ENCODE measurements at places on chromosomes 2 and 18.

DNA sequence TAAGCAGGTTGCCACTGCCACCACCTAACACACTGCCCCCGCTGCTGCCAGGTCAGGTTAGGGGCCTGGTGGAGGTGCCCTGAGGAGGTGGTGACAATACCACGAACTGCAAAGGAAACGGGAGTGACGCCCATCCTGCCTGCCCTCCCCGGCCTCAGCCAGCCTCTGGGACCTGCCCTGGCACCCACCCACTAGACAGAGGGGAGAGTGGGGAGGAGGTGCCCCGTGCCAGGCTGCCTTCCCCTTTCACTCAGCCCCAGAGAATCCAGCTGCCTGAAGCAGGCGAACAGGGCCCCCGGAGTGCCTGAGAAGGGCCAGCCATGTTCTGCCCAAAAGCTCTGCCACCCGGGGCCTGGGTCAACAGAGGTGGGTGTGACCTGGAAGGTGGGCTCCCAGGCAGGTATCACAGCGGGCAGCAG is 44.5 kb upstream of the FOSL2 start:
- no peak for DNase-seq

GRCh38 chr18:4074647-4075046 is 380.5 kb downstream of the DLGAP1 start:
- DNase-seq: no peak

- DNase-seq: no peak
Observed at GRCh38 chr18:44841221-44841620, 160.5 kb downstream of the SETBP1 start.

- DNase-seq: no peak
Observed at GRCh38 chr2:226327830-226328229, 471.8 kb downstream of the IRS1 start.

- DNase-seq: no peak
Observed at GRCh38 chr2:230961091-230961491, 34.8 kb upstream of the SPATA3 start.

DNA sequence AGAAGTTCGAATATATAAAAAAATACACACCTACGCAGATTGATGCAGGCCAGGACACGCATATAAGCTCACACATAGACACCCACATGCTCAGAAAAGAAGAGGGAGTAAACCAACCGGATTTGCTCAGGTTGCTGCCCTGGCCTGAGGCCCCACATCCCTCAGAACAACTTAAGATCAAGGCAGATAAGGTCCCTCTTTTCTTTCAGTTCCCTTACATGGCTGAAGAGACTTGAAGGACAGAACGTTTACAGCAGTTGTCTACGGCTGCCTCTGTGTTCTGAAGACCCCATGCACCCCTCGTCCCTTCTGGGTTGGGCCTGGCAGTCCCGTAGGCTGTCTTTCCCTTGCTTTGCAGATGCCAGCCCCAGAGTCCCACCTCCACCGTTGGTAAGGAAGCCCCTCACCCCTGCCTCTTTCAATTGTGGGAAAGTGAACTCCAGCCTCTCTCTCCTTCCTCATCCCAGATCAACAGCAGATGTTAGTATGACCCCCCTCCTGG is 4.3 kb upstream of the NAGK start:
- no peak for DNase-seq

DNA sequence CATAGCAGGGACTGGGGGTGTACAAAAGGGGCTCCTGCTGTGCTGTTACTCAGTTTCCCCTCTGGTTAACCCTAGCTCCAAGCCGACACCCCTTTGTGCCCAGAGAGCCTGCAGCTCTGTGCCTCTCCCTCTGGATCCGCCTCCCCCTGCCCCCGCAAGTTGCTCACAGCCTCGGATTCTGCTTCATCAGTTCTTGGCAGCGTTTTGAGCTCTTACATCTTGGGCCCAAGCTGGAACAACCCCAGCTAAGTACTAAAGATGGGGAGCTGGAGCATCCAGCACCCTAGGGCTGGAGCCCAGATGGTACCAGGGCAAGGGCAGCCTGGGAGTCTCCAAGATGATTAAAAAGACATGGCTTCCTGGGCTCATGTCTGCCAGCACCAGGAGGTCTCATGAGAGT is 40.7 kb downstream of the POMC start:
- DNase-seq: no peak

DNA sequence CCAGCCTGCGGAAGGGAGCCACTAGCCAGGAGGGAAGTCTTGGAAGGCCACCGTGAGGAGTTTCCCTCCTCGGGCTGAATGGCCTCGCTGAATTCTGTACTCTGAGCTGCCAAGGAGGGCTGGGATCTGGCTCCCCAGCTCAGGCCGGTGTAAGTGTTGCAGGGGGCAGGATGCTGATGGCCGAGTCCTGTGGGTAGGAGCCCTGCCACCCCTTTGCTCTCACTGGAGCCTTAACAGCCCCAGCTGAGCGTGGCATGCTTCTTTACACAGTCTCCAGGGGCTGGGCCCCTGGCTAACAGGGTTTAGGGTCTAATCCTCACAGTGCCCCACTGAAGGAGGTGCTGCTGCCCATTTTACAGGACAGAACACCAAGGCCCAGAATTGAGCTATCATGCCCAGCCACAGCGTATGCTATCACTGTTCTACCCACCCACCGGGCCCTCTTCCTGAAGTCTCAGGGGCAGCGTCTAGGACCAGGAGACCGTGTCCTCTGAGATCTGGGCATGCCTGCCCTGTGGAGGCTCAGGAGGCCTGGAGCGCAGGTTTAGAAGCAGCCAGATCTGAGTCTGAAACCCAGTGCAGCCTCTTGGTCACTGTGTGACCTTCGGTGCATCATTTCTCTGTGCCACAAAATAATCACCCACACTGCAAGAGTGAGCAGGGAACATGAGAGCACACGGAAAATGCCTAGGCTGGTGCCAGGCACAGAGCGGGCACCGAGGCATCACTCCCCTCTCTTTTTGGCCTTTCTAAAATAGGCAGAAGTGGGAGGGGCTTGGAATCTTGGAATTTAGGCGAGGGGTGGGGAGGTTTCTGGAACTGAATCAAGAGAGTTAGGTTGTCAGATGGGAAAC is 42.9 kb downstream of the TMEM37 start:
- no peak for DNase-seq

DNA sequence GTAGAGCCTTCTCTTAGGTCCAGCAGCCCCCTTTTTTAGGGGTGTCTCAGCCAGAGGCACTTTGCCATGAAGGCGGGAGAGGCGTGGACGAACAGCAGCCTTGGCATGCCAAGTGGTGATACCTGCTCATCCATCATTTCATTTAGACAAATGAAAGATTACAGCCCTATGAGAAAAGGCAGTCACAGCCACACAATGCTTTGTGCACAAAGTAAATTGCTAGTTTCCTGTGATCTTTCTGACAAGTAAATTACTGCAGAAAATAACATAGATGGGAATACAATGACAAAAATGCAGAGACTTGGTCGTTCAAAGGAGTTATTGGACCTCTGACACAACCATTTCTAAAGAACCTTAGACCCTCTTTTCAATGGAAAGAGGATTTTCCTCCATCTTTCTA is 94.9 kb downstream of the RND3 start:
- DNase-seq: no peak

GRCh38 chr2:209499069-209499468 is 75.2 kb downstream of the MAP2 start:
- DNase-seq: no peak

- DNase-seq: no peak
Observed at GRCh38 chr2:3180082-3180908, 197.3 kb downstream of the EIPR1 start.

- DNase-seq: no peak
Observed at GRCh38 chr18:12295389-12296086, 12.5 kb upstream of the TUBB6 start.

- DNase-seq: no peak
Observed at GRCh38 chr2:4101936-4102335, 398.6 kb downstream of the DCDC2C start.

GRCh38 chr18:50981381-50981780 is 13.5 kb downstream of the ELAC1 start:
- DNase-seq: no peak

- DNase-seq: no peak
Observed at GRCh38 chr2:36615222-36615621, 17.3 kb upstream of the FEZ2 start.

DNA sequence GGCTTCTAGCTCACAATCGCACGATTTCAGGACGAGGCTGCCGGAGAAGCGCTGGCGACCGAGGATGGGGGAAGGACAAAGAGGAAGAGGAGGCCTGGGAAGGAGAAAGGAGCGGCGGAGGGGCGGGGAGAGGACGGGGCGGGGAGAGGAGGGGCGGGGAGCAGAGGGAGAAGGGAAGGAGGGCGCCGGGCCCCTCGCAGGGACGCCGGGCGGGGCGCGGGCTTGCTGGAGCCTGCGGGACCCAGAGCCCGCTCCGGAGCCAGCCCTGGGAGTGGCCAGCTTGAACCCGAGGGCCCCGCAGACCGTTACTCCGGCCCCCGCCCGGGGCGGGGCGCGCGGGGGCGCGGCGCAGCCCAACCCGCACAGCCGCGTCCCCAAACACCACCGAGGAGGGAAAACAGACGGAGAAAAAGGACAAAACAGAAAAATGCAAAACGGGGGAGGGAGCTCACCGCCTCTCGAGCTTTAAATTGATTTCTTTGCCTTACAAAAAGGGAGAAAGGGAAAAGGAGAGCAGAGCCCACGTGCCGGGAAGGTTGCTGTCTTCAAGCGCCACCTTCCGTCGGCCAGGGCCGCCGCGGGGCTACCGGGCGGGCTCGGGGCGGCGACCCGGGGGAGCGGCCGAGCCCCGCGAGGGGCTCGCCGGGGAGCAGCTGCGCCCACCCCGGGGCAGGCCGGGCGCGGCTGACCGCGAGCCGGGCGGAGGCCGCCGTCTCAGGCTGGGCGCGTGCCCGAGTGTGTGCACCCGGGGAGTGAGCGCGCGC is 781 bp upstream of the SOX11 start:
- DNase-seq: peak; percentile 88

GRCh38 chr2:27890924-27891672 is 569 bp downstream of the BABAM2 start:
- DNase-seq: peak; percentile 62

DNA sequence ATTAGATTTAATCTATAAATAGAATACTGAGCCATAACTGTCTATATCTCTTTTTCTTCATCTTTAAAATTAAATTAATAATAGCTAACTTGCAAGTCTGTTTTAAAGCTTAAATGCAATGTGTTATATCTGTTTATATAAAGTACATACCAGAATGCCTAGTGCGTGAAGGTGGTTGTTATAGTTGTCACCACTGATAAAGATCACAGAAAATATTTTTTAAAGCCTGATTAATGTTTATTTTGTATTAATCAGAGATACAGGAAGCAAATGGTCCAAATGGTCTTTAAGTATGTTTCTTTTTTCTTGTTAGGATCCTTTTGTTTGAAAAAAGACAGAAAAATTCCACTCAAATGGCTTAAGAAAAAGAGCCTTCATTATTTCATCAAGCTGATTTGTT is 560.6 kb downstream of the CPS1 start:
- DNase-seq: no peak

GRCh38 chr2:218662377-218662776 is 2.9 kb downstream of the BCS1L start:
- DNase-seq: no peak

GRCh38 chr18:57930476-57930875 is 113.5 kb upstream of the NEDD4L start:
- DNase-seq: peak; percentile 80

DNA sequence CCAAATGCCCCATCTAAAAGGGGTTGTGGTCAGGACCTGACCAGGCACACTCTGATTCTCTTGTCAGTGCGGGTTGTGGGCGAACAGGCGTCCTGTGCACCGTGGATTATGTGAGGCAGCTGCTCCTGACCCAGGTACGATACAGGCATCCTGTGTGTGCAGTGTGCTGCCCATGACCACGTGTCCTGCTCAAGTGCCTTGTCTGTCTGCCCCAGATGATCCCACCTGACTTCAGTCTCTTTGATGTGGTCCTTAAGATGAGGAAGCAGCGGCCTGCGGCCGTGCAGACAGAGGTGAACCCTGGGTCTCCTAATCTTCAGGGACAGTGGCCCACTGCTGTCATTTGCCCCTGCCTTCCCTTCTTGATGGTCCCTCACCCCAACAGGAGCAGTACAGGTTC is 14.6 kb downstream of the PTPN18 start:
- DNase-seq: no peak

DNA sequence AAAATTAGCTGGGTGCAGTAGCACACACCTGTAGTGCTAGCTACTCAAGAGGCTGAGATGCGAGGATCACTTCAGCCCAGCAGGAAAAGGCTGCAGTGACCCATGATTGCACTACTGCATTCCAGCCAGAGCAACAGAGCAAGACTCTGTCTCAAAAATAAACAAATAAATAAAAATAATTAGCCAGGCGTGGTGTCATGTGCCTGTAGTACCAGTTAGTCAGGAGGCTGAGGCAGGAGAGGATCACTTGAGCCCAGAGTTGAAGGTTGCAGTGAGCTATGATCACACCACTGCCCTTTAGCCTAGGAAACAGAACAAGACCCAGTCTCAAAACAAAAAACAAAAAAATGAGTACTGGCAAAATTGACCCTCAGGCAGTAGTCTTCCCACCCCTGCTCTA is 61.9 kb upstream of the PPP1CB start:
- DNase-seq: no peak

DNA sequence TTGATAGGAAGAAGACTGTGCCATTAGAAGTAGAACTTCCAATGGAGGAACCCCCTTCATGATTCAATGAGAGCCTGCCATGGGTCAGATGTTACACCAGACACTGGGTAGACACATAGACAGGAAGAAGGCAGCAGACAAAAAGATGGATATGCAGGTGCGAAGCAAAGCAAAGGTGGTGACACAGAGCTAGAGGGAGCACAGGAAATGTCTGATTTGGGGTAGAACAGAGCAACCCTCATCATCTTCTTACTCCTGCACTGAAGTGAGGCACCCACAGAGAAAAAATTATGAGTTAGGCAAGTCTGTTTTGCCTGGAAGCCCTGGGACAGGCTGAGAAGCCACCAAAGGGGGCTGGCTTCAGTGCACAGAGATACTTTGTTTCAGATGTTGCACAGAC is 240.2 kb downstream of the ANAPC1 start:
- DNase-seq: no peak

GRCh38 chr2:885230-886071 is 65.2 kb upstream of the SNTG2 start:
- no peak for DNase-seq

GRCh38 chr2:109164311-109164710 is 35.3 kb downstream of the SH3RF3 start:
- no peak for DNase-seq

- no peak for DNase-seq
Observed at GRCh38 chr2:207561386-207562080, 31.8 kb downstream of the CREB1 start.

DNA sequence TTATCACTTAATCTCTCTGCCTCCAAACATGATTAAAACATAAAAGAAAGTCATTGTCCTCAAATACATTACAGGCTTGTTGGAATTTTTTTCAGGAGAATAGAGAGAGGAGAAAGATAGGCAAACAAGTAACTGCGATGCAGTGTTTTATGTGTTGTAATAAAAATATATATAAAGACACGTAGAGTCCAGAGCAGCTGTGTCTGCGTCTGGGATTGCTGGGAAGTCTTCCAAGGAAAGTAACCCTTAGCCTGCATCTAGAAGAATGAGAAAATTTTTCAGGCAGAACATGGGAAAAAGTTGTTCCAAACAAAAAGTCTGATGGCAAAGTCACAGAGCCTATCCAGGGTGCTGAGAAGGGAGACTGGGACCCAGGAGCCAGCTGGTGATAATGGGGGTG is 91.8 kb upstream of the ST6GAL2 start:
- DNase-seq: no peak
